Mesenchymal stem cell (in vitro differentiated cells and primary cell): ENCODE measurements at places on chromosomes 13 and 19.

DNA sequence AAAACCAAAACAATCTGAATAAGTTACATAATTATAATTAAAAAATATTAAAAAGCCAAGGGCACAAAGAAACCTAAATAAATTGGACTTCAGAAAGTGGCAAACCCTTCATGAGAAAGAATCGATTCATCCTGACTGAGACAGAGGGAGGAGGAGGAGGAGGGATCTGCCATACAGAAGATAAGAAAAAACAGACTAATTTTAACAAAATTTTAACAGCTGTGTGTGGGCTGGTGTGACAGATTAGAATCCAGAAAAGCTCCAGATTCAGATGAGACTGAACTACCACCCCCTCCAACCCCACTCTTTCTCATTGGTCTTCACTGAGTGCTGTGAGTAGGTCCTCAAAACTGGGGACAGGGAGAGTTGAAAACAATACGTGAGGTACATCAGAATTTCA, 111.5 kb upstream of the HTR2A start:
- no peak overlapping the region for H3K4me3 ChIP-seq
- no peaks in the 10 kb centered on the region for H3K4me1 ChIP-seq
- no peaks in the 10 kb centered on the region for H3K27me3 ChIP-seq
- no peaks in the 10 kb centered on the region for H3K36me3 ChIP-seq
- H3K27ac ChIP-seq: no peak overlapping the region

DNA sequence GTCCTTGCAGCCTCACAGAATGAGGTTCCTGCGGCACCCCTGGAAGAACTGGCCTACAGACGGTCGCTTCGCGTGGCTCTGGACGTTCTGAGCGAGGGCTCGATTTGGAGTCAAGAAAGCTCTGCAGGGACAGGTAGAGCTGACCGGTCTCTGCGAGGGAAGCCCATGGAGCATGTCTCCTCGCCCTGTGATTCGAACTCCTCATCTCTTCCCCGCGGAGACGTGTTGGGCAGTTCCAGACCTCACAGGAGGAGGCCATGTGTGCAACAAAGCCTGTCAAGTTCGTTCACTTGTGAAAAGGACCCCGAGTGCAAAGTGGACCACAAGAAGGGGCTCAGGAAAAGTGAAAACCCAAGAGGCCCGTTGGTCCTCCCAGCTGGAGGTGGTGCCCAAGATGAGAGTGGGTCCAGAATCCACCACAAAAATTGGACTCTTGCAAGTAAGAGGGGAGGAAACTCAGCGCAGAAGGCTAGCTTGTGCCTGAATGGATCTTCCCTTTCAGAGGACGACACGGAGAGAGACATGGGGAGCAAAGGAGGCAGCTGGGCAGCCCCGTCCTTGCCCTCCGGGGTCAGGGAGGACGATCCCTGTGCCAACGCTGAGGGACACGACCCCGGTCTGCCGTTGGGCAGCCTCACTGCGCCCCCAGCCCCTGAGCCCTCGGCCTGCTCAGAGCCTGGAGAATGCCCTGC, 23.4 kb upstream of the NDUFS7 start:
- peaks cover 32% of the 10 kb centered on the region for H3K4me1 ChIP-seq
- peaks cover 43% of the 10 kb centered on the region for H3K36me3 ChIP-seq
- no peak for DNase-seq
- H3K4me3 ChIP-seq: peak overlapping the region; percentile 71

DNA sequence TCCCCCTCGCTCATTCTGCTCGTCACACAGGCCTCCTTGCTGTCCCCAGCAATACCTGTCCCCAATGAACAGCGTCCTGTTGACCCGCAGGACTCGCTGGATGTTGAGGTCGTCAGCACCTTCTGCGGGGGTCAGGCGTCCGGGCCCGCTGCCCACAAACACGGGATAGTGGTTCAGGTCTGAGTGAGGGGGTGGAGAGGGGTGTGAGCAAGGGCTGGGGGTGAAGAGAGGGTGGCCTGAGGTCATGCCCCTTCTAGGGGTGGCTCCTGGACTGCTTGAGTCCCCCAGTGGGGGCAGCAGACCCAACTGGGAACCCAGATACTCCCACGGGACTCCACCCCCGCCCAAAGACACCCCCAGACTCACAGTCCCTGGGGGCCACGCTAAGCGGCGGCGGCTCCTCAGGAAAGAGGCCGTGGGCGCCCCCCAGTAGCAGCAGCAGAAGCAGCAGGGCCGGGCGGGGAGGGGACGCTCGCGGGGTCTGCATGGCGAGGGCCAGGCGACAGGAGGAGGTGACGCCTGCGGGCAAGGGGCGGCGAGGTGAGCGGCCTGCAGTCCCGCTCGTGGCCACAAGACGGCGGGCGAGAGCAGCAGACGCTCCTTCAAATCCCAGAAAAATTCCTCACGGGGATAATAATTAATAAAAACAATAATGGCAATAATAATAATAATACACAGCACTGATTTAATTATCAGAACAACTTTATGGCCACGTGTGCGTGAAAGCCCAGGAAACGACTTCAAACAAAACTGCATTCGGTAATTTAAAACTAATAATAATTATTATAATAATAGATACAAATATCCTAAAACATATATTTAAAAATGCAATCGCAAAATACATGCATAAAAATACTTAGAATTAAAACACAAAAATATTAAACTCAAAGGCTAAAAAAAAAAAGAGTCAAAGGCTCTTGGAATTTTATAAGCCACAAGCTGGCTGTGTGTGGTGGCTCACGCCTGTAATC, 1.2 kb downstream of the SEMA6B start:
- no peak overlapping the region for H3K27ac ChIP-seq
- no peaks in the 10 kb centered on the region for H3K36me3 ChIP-seq
- H3K27me3 ChIP-seq: peaks cover 17% of the 10 kb centered on the region

GRCh38 chr13:76286178-76286577, 600.0 kb downstream of the KCTD12 start:
- H3K27ac ChIP-seq: no peak overlapping the region
- H3K27me3 ChIP-seq: no peaks in the 10 kb centered on the region
- no peaks in the 10 kb centered on the region for H3K36me3 ChIP-seq
- DNase-seq: peak; percentile 38
- no peaks in the 10 kb centered on the region for H3K4me1 ChIP-seq

GRCh38 chr13:23903906-23904280, 6.6 kb upstream of the C1QTNF9B start:
- no peak overlapping the region for H3K27ac ChIP-seq
- DNase-seq: no peak
- H3K4me1 ChIP-seq: peaks cover 9% of the 10 kb centered on the region
- H3K4me3 ChIP-seq: no peak overlapping the region
- H3K36me3 ChIP-seq: no peaks in the 10 kb centered on the region

- no peaks in the 10 kb centered on the region for H3K36me3 ChIP-seq
- DNase-seq: no peak
These were observed 76.3 kb downstream of the ZNF429 start for GRCh38 chr19:21581646-21582240.

GRCh38 chr19:32403291-32403995, 2.1 kb upstream of the DPY19L3 start:
- H3K4me3 ChIP-seq: no peak overlapping the region
- peaks cover 4% of the 10 kb centered on the region for H3K36me3 ChIP-seq
- DNase-seq: no peak
- peaks cover 9% of the 10 kb centered on the region for H3K4me1 ChIP-seq
- no peak overlapping the region for H3K27ac ChIP-seq

DNA sequence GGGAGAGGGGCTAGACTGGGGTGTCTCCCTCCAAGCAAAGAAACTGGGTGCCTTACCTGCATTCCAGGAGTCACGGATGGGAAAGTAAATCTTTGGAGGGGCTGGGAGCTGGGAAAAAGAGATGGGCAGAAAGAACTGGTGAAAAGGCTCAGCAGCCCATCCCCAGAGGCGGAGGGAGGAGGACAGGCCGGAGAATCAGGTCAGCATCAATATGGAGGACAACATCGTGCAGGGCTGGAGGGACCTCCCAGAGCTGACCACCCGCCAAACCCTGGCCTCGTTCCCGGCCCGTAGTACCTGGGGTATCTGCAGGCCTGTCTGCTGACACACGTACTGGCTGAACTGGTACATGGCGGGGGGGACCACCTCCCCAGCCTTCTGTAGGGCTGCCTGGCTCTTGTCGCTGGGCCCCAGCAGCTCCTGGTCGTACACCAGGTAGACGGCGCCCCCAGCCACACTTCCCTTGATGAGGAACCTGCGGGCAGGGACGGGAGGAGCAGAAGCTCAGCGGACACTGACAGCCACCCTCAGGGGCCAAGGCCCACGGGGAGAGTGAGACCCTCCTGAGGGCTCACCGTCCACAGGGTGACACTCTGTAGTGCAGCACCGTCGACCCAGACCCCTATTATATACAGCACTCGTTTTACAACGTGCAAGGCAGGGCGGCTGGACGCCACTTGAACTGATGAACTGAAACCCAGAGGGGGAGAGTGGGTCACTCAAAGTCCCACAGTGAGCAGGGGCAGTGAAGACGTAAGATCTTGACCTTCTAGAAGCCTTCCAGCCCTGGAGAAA, 830 bp downstream of the MICOS13 start:
- no peaks in the 10 kb centered on the region for H3K27me3 ChIP-seq
- H3K4me3 ChIP-seq: peak overlapping the region; percentile 74
- no peak for DNase-seq

DNA sequence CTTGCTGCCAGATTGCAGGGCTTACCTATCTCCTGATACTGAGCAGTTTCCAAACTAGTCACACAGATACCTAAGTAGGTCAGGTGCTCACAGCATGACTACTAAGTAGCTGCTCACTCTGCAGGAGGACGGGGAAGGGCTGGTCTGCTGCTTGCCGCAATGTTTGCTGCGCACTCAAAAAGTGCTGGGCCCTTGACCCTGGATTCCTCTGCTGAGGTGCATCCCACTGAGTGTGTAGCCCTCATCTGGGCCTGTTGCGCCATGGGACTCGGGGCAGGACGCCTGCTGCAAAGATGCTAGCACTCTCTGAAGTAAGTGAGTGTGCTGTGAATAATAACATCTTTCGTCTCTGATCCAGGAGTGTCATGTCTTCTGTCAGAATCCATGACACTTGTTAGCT, 59.2 kb upstream of the MEDAG start:
- H3K27me3 ChIP-seq: no peaks in the 10 kb centered on the region
- DNase-seq: peak; percentile 84
- peak overlapping the region; percentile 1 for H3K27ac ChIP-seq
- H3K4me1 ChIP-seq: peaks cover 26% of the 10 kb centered on the region
- H3K36me3 ChIP-seq: no peaks in the 10 kb centered on the region
